ENCODE measurements at places on chromosomes 16 and 17. TPM values are rescaled to one million over a fixed set of nuclear protein-coding genes. Genes with fewer than 3 reads are reported as not detected.

The EVPLL gene
- not detected for total RNA-seq

The GPR139 gene
- total RNA-seq = not detected

The NPIPA8 gene
- total RNA-seq = 80.0 TPM

The HAPSTR1 gene
- 55.6 TPM for total RNA-seq

The DLG4 gene
- 9.4 TPM for total RNA-seq

The SLC4A1 gene
- total RNA-seq = not detected

The MEIOB gene
- not detected for total RNA-seq

The GLG1 gene
- total RNA-seq = 151 TPM

The CD300E gene
- total RNA-seq = not detected

The NBR1 gene
- total RNA-seq = 53.9 TPM

The NPIPB6 gene
- 1.4 TPM for total RNA-seq

DNA sequence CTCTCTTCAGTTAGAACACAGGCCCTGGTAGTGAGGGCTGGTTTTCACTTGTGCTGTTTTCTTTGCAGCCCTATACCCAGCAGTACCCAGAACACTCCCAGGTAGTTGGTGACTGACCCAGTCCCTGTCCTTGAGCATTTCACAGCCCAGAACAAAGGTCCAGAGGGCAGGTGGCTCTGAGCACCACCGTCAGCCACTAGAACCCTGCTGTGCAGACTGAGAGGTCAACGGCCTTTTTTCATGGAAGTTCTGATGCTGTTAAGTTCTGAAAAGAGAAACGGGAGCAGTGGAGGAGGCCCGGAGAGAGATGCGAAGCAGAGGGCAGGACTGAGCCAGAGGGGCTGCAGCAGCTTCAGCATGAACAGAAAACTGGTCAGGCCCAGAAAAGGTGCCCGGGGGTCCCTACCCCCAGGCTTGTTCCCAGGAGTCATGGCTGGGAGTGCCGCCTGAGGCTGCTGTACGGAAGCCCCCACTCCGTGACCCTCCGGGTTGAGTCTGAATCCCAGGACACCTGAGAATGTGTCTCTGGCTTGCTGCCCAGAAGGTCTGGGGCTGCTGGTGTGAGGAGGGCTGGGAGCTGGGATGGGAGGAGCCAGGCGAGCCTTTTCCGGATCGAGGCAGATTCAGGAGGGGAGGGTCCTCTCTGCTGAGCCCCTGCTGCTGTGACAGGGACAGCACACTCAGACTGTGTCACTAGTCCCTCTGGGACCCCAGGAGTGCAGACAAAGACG is 8.7 kb downstream of the ZNF276 start:
- H3K27me3 ChIP-seq = no peaks in the 10 kb centered on the region
- H3K36me3 ChIP-seq = peaks cover 66% of the 10 kb centered on the region
- H3K27ac ChIP-seq = peak overlapping the region; percentile 36
- peaks cover 47% of the 10 kb centered on the region for H3K4me1 ChIP-seq

GRCh38 chr16:13254998-13255614 is 353.7 kb downstream of the SHISA9 start:
- no peak for DNase-seq
- H3K27ac ChIP-seq = no peak overlapping the region
- H3K4me1 ChIP-seq = no peaks in the 10 kb centered on the region
- no peaks in the 10 kb centered on the region for H3K27me3 ChIP-seq

GRCh38 chr17:81418710-81419318 is 23.6 kb downstream of the BAHCC1 start:
- H3K27me3 ChIP-seq = peaks cover 2% of the 10 kb centered on the region
- H3K4me3 ChIP-seq = no peak overlapping the region
- DNase-seq = no peak
- H3K27ac ChIP-seq = no peak overlapping the region
- H3K36me3 ChIP-seq = no peaks in the 10 kb centered on the region

GRCh38 chr16:88754912-88755744 is 29.9 kb downstream of the PIEZO1 start:
- no peak for DNase-seq
- H3K36me3 ChIP-seq = no peaks in the 10 kb centered on the region
- H3K27me3 ChIP-seq = no peaks in the 10 kb centered on the region
- peaks cover 24% of the 10 kb centered on the region for H3K4me1 ChIP-seq

DNA sequence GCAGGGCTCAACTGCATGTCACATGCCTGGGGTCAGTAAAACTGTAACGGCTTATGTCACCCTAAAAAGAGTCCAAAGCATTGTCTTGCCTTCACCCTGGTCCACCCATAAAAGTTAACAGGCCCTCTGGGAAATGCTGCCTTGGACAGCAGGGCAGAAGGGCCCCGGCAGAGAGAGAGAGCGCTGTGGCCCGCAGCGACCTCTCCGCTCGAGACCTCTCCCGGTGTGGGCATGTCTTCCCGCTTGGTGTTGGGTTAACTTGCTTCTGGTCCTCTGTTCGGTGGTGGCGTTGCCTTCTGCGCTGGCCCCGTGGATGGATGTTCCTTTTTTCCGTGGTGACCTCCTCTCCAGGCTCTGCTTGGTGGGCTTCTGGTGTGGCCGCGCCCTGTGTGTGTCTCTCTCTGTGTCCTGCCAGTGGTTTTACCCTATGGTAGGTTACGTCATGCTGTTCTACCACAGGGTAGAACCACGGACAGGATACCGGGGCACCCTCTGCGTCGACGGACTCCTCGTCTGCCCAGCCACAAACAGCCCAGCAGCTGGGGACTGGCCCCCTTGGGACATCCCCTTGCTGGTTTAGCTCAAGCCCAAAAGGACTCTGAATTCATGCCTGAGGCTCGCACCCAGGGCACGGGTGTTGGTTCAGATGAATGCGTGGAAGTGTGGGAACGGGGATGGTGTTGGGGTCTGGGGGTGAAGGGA is 18.3 kb upstream of the CLEC18A start:
- H3K4me1 ChIP-seq = no peaks in the 10 kb centered on the region
- H3K27ac ChIP-seq = no peak overlapping the region

GRCh38 chr17:75061618-75062017 is 14.6 kb downstream of the KCTD2 start:
- no peak for DNase-seq
- no peaks in the 10 kb centered on the region for H3K27me3 ChIP-seq
- no peak overlapping the region for H3K27ac ChIP-seq
- H3K36me3 ChIP-seq = peaks cover 45% of the 10 kb centered on the region
- peaks cover 34% of the 10 kb centered on the region for H3K4me1 ChIP-seq

- no peaks in the 10 kb centered on the region for H3K36me3 ChIP-seq
- H3K27me3 ChIP-seq = no peaks in the 10 kb centered on the region
- no peaks in the 10 kb centered on the region for H3K4me1 ChIP-seq
- H3K4me3 ChIP-seq = no peak overlapping the region
Observed at GRCh38 chr16:19991614-19992013, 82.1 kb downstream of the GPR139 start.

DNA sequence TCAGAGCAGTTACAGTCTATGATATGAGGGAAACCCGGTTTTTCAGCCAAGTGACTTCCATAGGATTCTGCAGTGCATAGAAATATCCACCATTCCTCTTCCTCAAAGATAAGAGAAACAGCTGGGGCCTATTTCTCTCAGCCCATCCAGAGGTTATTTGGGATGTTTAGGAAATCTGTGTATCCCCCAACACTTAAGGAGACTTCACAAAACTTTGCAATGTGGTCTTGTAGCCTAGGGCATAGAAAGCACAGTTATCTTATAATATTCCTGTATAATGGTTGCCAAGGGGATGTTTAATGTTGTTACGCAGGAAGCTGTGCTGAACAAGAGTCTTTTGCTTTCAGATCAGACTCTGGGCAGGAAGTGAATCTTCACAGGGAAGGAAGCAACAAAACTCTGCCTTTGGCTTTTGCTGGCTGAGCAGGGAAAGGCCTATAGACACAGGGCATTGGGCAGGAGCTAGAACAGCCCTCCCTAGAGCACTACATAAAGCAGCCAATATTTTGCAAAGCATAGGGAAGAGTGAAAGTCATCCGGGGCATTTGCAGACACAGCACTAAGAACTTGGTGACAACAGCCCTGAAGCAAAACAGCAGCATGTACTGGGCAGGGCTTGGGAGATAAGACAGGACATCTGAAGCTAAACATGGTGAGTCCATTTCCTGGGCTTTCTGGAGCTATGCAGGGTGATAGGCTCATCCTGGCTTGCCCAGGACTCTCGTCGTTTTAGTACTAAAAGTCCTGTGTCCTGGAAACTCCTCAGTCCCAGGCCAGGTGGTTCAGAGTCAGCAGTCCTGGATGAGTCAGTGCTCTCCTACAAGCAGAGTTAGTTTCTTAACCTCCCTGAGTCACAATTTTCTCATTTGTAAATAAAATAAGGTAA is 18.7 kb upstream of the BEAN1 start:
- peaks cover 13% of the 10 kb centered on the region for H3K36me3 ChIP-seq
- peak; percentile 56 for DNase-seq
- peaks cover 29% of the 10 kb centered on the region for H3K4me1 ChIP-seq
- peak overlapping the region; percentile 95 for H3K27ac ChIP-seq

- peak; percentile 79 for DNase-seq
- no peaks in the 10 kb centered on the region for H3K27me3 ChIP-seq
- peak overlapping the region; percentile 90 for H3K4me3 ChIP-seq
- peaks cover 32% of the 10 kb centered on the region for H3K4me1 ChIP-seq
Observed at GRCh38 chr17:38867179-38867967, 2.5 kb upstream of the LASP1 start.

GRCh38 chr16:57939872-57940224 is 31.1 kb downstream of the CNGB1 start:
- H3K4me3 ChIP-seq = no peak overlapping the region
- H3K27ac ChIP-seq = no peak overlapping the region
- H3K27me3 ChIP-seq = no peaks in the 10 kb centered on the region

- no peak for DNase-seq
- H3K4me3 ChIP-seq = no peak overlapping the region
- H3K27ac ChIP-seq = no peak overlapping the region
- peaks cover 2% of the 10 kb centered on the region for H3K36me3 ChIP-seq
- H3K4me1 ChIP-seq = no peaks in the 10 kb centered on the region
Observed at GRCh38 chr16:57727610-57728009, 8.0 kb upstream of the KATNB1 start.

DNA sequence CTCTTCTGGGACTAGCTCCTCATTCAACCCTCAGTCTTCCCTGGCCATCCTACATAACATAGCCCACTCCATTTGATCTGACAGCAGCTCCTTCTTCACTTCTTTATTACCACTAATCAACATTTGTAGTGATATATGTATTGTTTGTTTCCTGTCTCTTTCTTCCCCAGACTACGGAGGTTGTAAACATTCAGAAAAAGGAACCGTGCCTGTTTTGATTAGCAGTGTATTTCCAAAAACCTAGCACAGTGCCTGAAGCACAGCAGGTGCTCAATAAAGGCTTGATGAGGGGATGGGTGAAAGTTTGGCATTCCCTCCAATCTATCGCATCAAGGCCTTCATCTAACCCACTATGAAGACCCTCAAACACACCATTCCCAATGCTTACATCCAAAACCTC is 150.8 kb downstream of the XYLT1 start:
- no peak for DNase-seq
- no peaks in the 10 kb centered on the region for H3K27me3 ChIP-seq
- peaks cover 18% of the 10 kb centered on the region for H3K36me3 ChIP-seq
- peaks cover 21% of the 10 kb centered on the region for H3K4me1 ChIP-seq
- H3K4me3 ChIP-seq = no peak overlapping the region

GRCh38 chr16:84015399-84015798 is 27.2 kb downstream of the SLC38A8 start:
- H3K27me3 ChIP-seq = no peaks in the 10 kb centered on the region
- H3K27ac ChIP-seq = no peak overlapping the region
- no peak for DNase-seq
- no peaks in the 10 kb centered on the region for H3K36me3 ChIP-seq

- no peaks in the 10 kb centered on the region for H3K36me3 ChIP-seq
- no peak overlapping the region for H3K27ac ChIP-seq
- no peak overlapping the region for H3K4me3 ChIP-seq
- no peaks in the 10 kb centered on the region for H3K4me1 ChIP-seq
Observed at GRCh38 chr17:9123594-9124553, 102.6 kb downstream of the NTN1 start.

GRCh38 chr16:55091213-55091870 is 160.7 kb downstream of the IRX5 start:
- no peaks in the 10 kb centered on the region for H3K36me3 ChIP-seq
- H3K27me3 ChIP-seq = no peaks in the 10 kb centered on the region
- H3K4me3 ChIP-seq = no peak overlapping the region
- no peak overlapping the region for H3K27ac ChIP-seq
- no peak for DNase-seq

GRCh38 chr16:3654249-3654991 is at the start of gene DNASE1:
Gene DNASE1, plus strand, starts transcription at chr16:3654691. Its CDS starts 683 bp downstream, at chr16:3655374.
- peak; percentile 69 for DNase-seq
- peaks cover 7% of the 10 kb centered on the region for H3K4me1 ChIP-seq
- H3K36me3 ChIP-seq = peaks cover 30% of the 10 kb centered on the region

DNA sequence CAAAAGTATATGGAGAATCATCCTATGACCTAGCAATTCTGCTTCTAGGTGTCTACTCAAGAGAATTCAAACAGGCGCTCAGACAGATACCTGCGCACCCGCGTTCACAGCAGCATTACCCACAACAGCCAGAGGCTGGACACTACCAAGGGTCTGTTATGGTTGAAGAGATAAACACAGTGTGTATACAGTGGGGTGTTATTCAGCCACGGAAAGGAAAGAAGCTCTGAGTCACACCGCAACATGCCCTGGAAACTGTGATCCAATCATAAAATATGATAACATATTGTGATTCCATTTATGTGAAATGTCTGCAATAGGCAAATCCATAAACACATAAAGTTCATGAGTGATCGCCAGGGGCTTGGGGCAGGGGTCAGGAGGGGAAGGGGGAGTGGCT is 18.0 kb upstream of the JPH3 start:
- no peaks in the 10 kb centered on the region for H3K36me3 ChIP-seq
- H3K27me3 ChIP-seq = peaks cover 18% of the 10 kb centered on the region
- H3K4me1 ChIP-seq = no peaks in the 10 kb centered on the region
- no peak for DNase-seq
- H3K27ac ChIP-seq = no peak overlapping the region

DNA sequence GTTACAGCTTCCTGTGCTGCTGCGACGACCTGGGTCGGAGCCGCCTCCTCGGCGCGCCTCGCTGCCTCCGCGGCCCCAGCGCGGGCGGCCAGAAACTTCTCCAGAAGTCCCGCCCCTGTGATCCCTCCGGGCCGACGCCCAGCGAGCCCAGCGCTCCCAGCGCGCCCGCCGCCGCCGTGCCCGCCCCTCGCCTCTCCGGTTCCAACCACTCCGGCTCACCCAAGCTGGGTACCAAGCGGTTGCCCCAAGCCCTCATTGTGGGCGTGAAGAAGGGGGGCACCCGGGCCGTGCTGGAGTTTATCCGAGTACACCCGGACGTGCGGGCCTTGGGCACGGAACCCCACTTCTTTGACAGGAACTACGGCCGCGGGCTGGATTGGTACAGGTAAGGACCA is 746 bp downstream of the HS3ST2 start:
- no peak overlapping the region for H3K4me3 ChIP-seq
- no peaks in the 10 kb centered on the region for H3K36me3 ChIP-seq
- H3K4me1 ChIP-seq = peaks cover 1% of the 10 kb centered on the region
- peaks cover 37% of the 10 kb centered on the region for H3K27me3 ChIP-seq
- H3K27ac ChIP-seq = no peak overlapping the region

GRCh38 chr17:72111336-72111923 is 9.4 kb upstream of the SOX9 start:
- no peaks in the 10 kb centered on the region for H3K36me3 ChIP-seq
- no peak overlapping the region for H3K27ac ChIP-seq
- H3K4me3 ChIP-seq = no peak overlapping the region
- peaks cover 16% of the 10 kb centered on the region for H3K27me3 ChIP-seq
- DNase-seq = no peak
